Neural crest cell (in vitro differentiated cells): ENCODE measurements at places on chromosomes 11 and 22.

- no peak for DNase-seq
Observed at GRCh38 chr22:43925433-43926348, 2.1 kb downstream of the PNPLA3 start.

DNA sequence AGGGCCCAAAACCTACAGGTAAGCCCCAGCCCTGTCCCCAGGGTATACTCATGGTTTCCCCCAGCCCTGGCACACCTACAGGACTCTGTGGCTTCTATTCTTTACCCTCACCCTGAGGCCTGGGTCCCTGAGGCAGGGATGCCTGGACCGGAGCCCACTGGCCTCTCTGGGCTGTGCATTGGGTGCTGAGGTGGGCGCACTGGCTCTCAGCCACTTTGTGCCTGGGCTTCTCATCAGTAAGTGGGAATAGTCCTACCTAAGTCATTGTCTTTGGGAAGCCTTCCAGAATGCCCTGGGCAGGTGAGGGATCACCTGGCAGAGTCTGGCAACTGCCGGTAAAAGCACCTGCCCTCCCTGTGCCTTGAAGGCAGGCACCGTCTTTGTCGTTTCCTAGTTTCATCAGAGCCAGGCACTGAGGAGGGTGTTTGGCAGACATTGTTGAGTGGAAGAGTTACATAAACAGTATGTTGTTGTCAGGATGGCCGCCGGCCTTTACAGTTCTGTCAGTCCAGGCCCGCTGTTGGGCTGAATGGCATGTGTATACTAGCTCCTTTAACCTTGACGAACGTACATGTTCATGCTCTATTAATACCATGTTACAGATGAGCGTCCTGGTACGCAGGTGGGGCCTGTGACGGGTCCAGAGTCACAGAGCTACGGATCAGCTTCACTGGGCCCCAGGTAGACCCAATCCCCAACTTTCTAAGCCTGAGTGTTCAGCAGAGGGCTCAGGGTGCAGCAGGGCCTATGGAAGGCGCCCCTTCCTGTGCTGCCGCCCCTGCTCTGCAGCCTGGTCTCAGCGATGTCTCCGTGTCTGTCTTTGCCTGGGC, 23.0 kb downstream of the SHANK3 start:
- no peak for DNase-seq

- DNase-seq, result no peak
Observed at GRCh38 chr11:76762867-76763572, 20.1 kb upstream of the TSKU start.

- DNase-seq, result no peak
Observed at GRCh38 chr22:26828311-26828710, 170.9 kb downstream of the MIAT start.

DNA sequence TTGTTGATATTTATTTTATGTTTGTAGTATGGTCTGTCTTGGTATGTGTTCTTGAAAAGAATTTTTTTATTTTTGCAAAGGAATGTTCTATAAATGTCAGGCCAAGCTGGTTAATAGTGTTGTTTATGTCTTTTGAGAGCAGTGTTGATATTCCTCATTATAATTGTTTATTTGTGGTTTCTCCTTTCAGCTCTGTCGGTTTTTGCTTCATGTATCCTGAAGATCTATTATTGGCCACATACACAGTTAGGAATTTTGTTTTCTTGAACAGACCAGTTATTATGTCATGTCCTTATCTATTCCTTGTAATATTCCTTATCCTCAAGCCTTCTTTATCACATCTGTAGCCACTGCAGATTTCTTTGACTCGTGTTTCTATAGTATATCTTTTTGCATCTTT, 56.5 kb downstream of the PDHX start:
- no peak for DNase-seq

DNA sequence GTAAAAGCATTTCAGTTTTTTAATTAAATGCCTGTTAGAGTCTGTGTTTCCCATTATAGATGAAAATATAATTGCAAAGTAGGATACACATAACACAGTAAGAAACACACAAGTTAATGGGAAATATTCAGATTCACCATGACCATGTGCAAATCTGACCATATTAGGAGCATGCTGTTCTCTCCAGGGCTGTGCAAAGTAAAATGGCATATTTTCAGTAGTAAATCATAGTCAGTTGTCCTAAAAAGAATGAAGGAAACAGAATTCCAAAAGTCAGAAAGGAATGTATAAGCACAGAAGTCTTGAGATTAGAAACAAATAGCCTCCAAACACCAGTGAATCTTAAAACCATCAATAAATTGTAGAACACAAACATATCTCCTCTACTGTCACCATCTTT, 44.4 kb downstream of the CNTN5 start:
- DNase-seq, result no peak

- DNase-seq, result no peak
Observed at GRCh38 chr11:128390246-128390645, 197.1 kb downstream of the ETS1 start.
